Stimulated activated naive CD4-positive, alpha-beta T cell (primary cell): ENCODE measurements at places on chromosomes 12 and 14.

DNA sequence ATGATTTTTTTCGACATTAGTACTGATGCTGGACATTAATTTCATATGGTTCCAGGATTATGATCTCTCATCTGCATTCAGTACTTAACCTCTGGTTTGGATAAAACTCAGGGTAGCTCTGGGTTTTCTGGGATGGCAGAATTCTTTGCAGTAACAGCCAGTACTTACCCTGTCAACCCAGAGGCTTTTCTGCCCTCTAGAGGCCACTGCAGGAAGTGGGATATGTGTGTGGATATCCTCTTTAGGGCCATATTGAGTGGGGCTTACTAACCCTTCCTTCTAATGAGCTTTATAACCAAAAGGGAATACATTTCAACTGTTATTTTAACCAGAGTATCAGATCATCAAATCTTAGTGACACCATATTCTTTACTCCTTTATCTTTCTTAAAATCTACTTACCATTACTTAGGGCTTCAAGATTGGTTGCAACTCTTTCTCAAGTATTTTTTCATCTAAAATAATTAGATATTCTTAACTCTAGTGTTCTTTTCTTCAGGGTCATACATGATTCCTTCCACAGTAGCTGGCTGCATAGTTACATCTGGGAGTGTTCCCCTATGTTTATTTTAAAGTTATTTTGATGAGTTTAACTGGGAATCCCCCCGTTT, 488.0 kb upstream of the STXBP6 start:
- no peak for DNase-seq

GRCh38 chr14:81400852-81401251, 728 bp upstream of the STON2 start:
- DNase-seq, result no peak

- no peak for DNase-seq
Measured at GRCh38 chr12:26340649-26341048, 145.3 kb downstream of the SSPN start.

DNA sequence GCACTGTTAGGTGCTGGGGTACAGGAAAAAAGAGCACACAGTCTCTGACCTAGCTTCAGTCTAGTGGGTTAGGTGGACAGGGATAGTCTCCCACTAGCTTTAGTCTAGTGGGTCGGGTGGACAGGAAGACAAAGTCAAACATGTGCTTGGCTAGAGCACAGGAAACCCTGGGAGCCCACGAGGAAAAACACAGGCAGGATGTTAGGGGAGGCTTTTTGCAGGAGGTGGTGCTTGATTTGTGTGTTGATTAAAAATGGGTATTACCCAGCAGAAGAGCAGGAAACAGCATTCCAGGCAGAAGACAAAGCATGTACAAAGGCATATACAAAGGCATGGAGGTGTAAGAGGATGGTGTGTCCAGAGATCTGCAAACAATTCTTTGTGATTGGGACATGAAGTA, 23.3 kb downstream of the SLC38A2 start:
- DNase-seq, result no peak

GRCh38 chr14:99037777-99038430, 234.1 kb downstream of the BCL11B start:
- DNase-seq, result no peak

GRCh38 chr12:8037046-8037663, 4.6 kb downstream of the FOXJ2 start:
- DNase-seq, result no peak

- DNase-seq, result no peak
Measured at GRCh38 chr12:124865728-124866127, 2.1 kb upstream of the SCARB1 start.

DNA sequence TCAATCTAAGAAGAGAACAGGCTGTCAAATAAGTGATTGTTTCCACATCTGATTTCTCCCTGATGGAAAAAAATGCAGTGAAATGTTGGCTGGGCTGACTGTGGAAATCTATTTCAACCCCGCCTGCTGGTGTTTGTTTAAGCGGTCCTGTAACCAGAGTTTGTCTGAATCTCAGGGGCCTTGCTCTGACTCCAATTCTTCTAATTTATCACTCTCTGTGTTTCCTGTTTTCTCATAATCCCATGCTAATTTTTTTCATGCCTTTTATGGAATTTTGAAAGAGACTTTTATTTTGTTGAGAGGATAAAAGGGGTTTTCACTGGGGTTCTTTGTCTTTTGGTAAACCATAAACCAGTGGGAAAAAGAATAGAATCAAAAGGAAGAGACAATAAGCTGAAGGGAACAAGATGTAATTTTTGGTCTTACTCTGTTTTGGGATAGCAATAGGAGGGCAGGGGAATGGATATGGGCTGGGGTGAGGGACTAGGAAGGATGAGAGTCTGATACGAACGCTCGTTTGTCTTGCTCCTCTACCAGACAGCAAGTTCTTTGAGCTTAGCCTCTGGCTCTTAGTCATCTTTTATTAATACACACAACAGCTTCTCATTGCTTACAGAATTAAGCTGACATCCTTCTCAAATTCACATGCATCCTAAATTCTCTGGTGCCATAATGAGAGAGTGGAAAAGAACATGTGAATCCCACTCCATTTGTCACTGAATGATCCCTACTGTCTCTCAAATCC, 8.0 kb upstream of the MGP start:
- DNase-seq, result no peak
